ENCODE measurements at places on chromosomes 3 and 15.
A peak's percentile ranks its signal among the peaks of the same experiment; 100 is the strongest.

- no peak for DNase-seq
Measured at GRCh38 chr3:55885721-55886120, 398.6 kb upstream of the WNT5A start.

- no peak for DNase-seq
Measured at GRCh38 chr15:33168444-33168843, 26.1 kb downstream of the FMN1 start.

- no peak for DNase-seq
Measured at GRCh38 chr3:187623285-187623814, 46.8 kb downstream of the SST start.

GRCh38 chr3:90011131-90011530 lies 903.7 kb downstream of the EPHA3 start:
- no peak for DNase-seq

GRCh38 chr3:42710323-42711021 lies 7.9 kb upstream of the HHATL start:
- peak; percentile 38 for DNase-seq

DNA sequence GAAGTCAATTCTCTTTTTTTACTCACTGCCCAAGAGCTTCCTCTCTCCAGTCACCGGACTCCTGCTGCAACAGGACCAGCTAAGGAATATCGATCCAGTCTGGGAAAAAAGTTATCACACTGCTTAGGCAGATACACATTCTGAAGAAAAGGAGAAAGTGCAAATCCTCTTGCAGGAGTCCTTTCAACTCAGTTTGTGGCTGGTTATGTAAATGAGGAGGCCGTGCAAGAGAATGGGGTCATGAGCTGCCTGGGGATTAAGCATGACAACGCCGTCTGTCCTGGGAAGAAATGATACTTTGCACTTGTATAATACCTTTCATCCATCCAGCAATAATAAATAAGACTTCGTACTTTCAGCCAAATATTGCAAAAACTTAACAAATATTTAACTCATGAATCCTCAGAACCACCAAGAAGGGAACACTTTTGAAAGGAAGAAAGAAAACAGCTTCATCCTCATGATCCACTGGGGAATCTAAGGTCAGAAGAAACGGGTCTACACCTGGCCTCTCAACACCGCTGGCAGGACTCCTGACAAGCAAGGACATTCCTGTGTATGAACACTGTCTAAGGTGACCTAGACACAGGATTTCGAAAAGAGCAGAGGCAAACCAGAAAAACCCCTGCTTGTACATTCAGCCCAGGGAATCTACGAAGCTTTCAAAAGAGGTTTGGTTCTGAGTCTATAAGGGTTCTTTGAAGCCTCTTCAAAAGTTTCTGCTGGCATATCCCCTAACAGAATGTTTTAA lies 13.1 kb upstream of the WWTR1 start:
- DNase-seq, result no peak

DNA sequence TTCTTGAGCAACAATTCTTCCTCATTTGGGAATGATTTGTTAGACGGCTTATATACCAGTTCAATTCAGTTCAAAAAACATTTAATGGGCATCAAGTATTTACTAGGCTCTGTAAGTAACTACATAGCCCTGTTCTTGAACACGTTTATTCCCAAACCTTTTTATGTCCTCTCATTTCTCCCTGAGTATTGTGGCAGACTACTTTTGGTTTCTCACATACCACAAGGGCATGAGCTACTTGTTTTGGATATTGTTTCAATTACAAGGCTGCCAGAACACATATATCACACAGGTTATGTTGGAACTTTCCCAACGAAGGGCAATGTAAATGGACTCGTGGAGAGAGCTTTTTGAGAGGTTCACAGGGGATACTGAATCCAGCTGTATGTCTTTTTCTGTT lies 363.8 kb upstream of the NAALADL2 start:
- DNase-seq, result no peak

- no peak for DNase-seq
Measured at GRCh38 chr3:58524326-58524888, 12.6 kb downstream of the ACOX2 start.

- DNase-seq, result peak; percentile 82
Measured at GRCh38 chr15:89104172-89104564, 15.9 kb downstream of the ABHD2 start.

DNA sequence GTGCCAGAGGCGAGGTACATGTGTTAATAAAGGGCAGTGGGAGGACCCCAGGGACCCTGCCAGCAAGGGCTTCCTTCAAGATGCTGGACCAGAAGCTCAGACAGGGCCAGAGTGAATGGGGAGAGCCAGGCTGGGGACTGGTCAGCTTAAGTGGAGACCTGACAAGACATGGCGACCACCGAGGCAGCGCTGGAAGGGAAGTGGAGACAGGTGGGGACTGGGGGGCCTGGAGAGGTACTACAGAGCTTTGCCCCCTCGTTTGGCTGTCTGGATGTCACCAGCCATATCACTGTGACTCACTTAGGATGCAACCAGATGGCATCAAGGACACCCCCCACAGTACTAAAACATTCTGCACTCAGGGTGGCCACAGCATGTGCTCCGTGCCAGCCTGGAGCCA lies 97.9 kb downstream of the ADCY5 start:
- DNase-seq, result no peak

- DNase-seq, result no peak
Measured at GRCh38 chr3:125302932-125303331, 72.2 kb downstream of the ZNF148 start.

DNA sequence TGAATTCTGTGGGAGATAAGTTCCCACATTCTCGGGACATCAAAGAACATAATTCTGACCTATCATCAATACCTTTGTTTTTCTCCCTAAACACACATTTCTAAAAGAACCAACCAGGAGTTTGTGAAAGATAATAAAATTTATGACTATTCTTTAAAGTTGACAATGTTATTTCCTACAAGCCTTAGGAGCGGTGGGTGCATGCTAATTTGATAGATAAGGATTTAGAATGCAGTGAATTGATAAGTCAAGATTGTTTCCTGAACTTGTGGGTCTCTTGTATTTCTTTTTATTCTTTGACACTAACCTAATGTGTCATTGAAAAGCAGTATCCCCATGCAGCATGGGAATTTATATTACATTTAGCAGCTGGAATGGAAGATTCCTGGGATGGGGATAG lies 10.3 kb upstream of the UBE2E2 start:
- no peak for DNase-seq

GRCh38 chr15:94921936-94922335 lies 690.6 kb downstream of the MCTP2 start:
- DNase-seq, result no peak

GRCh38 chr15:82663186-82663600 lies 16.0 kb upstream of the CPEB1 start:
- DNase-seq, result peak; percentile 62

- no peak for DNase-seq
Measured at GRCh38 chr3:74347563-74348268, 266.7 kb downstream of the CNTN3 start.

GRCh38 chr3:31750341-31750740 lies 217.6 kb downstream of the STT3B start:
- no peak for DNase-seq

GRCh38 chr3:158260392-158260791 lies 150.5 kb downstream of the RSRC1 start:
- DNase-seq, result no peak

- no peak for DNase-seq
Measured at GRCh38 chr15:40477642-40478327, 7.0 kb downstream of the CHST14 start.

GRCh38 chr3:169999433-169999832 lies 32.8 kb downstream of the SEC62 start:
- DNase-seq, result no peak

DNA sequence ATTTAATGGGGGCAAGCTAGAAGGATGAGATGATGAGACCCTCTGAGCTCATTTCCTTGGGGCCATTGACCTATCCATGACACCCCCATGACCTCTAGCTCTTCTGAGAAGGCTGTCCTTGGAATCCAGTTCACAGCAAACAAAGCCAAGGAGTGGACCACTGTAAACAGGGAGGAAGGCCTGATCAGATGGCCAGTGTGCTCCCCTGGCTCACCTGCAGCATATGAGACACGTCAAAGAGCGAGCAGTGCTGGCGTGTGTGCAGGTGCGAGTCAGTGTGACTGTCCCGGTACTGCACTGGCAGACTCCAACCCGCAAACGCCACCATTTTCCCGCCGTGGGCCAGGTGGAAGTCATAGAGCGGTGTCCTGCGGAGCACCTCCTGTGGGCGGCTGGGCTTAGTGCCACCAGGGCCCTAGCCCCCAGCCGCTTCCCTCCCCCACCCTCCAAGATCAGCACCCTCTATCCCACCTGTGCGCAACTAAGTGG lies 339 bp downstream of the AMT start:
- no peak for DNase-seq

DNA sequence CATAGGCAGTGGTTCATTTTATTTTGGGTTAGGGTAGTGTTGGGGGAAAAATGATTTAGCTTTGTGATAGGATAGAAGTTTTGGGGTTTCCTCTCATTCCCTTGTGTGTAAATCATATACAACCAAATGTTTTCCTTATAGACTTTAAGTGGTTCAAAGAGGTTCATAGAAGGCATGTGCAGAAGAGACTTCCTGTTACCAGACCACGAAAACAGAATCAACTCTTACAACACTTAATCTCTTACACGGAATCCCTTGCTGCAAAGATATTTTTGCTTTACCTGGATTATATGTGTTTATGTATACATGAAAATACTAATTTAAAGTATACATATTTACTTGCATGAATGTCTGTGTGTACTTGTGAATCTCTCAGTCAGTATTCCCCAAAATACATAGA lies 2.9 kb downstream of the TMOD2 start:
- DNase-seq, result no peak

DNA sequence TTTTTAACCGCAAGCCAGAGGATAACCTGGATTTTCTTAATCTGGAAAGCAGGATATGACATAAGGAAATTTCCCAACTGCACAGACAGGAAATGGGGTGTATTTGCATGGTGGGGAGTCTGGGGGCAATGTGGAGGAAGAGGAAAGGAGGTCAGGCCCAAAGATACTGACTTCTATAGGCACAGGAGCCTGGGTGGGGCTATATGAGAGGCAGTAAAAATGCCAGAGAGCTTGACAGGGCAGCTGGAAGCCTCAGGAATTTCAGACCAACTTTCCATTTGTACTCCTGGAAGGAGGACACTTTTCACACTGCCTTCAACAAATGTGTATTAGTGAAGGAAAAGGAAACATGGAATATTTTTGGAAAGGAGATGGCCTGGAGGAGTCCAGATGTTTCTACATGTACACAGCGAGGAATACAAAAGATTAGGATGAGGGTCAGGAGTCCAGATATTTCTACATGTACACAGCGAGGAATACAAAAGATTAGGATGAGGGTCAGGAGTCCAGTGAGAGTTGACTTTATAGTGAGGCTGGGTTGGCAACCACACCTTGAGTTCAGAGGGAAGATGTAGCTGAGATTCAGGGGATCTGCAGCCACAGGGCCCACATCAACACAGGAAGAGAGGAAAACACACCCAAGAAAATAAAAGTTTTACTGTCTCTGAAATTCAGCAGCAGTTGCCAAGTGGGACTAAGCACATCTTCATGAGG lies 111.9 kb upstream of the PTPRG start:
- DNase-seq, result no peak
